Stimulated activated naive CD8-positive, alpha-beta T cell treated with anti-CD3 and anti-CD28 coated beads, Interleukin-15, Interleukin-2, amounts not matched to agents 100 U/mL and 50 U/mL, for 24 hours (primary cell): ENCODE measurements at places on chromosomes 12 and 14.

GRCh38 chr12:52360663-52361271 lies 6.5 kb downstream of the KRT85 start:
- DNase-seq, result no peak

DNA sequence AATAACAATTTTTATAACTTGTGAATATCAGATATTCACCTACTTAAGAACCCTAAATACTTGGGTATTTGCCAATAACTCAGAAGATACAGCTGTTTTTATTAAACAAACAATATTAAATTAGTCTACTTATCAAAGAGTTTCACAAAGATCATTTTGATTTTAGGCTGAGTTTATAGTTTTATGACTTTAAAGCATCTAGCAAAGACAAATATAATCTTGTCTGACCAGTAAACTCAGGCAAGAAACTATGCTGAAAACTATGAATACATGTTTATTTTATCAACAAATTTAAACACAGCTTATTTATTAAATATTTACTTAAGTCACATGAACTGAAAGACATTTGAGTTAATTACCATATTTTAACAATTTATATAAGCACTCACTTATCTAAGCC lies 18.5 kb upstream of the SERPINA1 start:
- DNase-seq, result no peak

GRCh38 chr12:71236133-71236660 lies 78.4 kb upstream of the TSPAN8 start:
- no peak for DNase-seq

- DNase-seq, result no peak
These were observed 173.3 kb upstream of the RASSF8 start for GRCh38 chr12:25785134-25785533.

DNA sequence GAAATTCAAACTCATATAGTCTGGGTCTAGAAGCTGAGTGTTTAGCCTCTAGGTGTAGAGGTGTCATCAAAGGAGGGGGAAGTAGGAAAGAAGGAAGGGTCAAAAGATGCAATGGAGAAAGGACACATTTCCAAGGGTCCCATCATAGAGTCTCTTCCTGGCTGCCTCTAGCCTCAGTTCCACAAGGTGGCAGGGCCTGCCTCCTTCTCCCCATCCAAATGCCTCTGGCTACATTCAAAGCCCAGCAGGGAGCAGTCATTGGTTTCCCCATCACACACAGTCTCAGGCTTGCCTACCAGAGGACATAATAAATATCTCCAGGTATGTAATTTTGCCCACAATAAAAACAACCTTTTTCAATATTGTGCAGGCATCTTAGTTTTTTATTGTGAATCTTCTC lies 2.1 kb upstream of the CCT2 start:
- no peak for DNase-seq

GRCh38 chr12:114783089-114783618 lies 99.2 kb upstream of the TBX3 start:
- DNase-seq, result no peak

- DNase-seq, result no peak
These were observed 163.1 kb upstream of the TMPO start for GRCh38 chr12:98352218-98352811.

- DNase-seq, result no peak
These were observed 207.3 kb downstream of the PCNX1 start for GRCh38 chr14:71114565-71114964.

GRCh38 chr12:51389302-51389999 lies 1.8 kb downstream of the GALNT6 start:
- peak; percentile 40 for DNase-seq

GRCh38 chr14:94379291-94380224 lies 8.8 kb downstream of the SERPINA1 start:
- DNase-seq, result no peak

DNA sequence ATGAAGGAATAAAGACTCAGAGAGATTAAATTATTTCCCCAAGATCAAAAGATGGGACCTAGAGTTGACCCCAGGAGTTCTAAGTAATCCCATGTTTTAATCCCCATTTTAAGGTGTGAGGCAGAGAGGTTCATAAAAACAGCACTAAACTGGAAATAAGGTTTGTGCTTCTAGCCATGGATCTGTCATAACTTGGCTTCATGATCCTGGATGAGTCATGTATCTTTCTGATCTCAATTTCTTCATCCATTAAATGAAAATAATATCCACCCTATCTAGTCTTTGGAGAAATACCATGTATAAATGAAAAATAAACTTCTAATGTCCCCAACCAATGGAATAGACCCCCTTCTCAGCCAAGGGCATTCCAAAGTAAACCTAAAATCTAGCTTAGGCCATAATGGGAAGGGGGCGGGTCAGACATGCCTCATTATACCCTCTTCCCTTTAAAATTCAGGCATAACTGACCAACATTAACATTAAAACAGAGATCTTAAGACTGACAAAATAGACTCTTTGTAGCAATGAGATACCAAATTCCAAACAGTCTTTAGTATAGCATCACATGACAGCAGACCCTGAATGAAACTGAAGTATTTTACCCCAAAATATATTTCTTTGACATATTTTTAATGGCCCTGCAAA lies 47.8 kb downstream of the SLC41A2 start:
- no peak for DNase-seq

- DNase-seq, result no peak
These were observed 7.3 kb downstream of the GPR84 start for GRCh38 chr12:54356951-54357356.

GRCh38 chr12:128513331-128513730 lies 246.4 kb downstream of the TMEM132C start:
- no peak for DNase-seq

GRCh38 chr14:29754134-29754533 lies 173.5 kb downstream of the PRKD1 start:
- no peak for DNase-seq

DNA sequence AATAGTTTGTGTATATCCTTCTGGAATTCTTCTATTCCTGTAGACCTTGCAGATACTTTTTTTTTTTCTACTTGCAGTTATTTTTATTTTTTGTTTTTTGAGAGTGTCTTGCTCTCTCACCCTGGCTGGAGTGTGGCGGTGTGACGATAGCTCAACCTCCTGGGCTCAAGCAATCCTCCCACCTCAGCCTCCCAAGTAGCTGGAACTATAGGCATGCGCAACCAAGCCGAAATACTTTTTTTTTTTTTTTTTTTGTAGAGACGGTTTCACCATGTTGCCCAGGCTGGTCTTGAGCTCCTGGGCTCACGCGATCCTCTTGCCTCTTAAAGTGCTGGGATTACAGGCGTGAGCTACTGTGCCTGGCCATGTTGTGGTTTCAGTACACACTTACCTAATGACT lies 10.0 kb downstream of the TULP3 start:
- no peak for DNase-seq

DNA sequence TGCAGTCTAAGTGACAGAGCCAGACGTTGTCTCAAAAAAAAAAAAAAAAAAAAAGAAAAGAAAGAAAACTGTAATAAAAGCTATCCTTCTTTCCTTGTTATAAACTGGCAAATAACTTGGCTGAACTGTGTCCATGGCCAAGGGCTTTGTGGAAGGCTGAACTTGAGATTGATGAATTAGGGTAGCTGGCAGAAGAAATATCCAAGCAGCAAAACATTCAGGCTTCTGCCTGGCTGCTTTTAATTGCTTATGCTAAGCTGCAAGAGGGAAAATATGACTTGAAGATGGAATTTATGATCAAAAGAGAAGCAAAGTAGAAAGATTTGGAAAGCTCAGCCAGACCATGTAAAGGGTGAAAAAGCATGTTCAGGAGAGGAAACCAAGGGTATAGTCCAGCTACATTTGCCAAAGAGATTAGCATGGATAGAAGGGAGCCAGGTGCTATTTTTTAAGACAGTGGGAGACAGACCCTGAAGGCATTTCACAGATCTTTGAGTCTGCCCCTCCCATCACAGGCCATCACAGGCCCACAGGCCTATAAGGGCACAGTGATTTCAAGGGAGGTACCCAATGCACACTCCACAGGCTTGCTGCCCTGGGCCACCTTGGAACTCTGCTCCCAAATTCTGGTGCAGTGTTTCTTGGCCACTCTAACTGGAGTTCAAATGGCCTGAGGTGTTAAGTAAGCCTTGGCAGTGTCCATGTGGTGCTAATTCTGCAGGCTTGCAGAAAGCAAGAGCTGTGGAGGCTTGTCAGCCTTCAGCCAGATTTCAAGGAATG lies 226.0 kb downstream of the AEBP2 start:
- no peak for DNase-seq

DNA sequence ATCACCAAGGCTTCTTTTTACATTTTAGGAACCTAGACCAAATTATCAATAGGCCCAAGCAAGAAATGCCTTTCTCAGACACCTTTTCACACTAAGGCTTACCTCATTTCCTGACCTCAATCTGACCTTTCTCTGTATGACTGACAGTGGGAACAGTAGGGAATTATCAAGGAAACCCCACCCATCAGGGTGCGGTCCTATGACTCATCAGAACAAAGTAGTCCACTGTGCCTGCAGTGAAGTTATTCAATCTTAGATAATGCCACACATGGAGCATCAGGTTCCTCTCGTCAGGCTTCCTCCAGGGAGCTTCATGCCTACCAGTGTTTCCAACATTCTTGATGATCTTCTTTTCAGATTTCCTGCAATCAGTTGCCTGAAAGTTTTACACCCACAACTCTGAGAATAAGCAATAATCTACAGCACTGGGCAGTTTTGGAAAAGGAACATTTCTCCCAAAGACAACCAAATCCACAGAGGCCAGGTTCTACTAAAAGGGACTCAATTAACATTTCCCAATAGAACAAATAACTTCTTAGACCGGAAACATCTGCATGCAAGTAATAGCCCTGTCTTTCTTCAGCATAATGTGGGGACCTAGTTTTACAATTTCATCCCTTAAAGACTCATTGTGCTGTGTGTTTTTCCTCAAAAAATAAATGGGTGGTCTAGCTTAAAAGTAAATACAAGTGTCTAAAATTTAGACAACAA lies 35.9 kb upstream of the TMTC2 start:
- DNase-seq, result no peak

- DNase-seq, result no peak
These were observed 131.8 kb downstream of the KITLG start for GRCh38 chr12:88448337-88448915.

- DNase-seq, result no peak
These were observed 10.4 kb downstream of the MSI1 start for GRCh38 chr12:120358412-120359100.

DNA sequence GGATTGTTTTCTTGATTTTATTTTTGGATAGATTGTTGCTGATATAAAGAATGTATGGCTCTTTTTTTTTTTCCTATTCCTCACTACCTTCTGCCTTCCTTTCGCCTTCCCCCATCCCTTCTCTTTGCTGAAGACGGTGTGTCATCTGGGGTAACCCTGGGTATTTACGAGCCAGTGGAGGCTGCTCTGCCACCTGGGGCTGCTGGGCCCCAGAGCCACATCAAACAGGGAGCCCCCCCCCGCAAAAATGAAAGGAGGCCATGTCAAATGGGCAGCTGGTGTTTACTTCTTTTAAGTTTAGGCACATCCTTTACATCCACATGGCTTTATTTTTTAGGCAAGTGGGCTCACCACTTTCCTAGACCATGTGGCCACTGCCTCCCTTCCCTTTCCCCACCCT lies 25.4 kb downstream of the CHST11 start:
- no peak for DNase-seq

- DNase-seq, result no peak
These were observed 86.9 kb downstream of the EPS8 start for GRCh38 chr12:15702276-15702675.

- DNase-seq, result no peak
These were observed 71.7 kb upstream of the KICS2 start for GRCh38 chr12:64293654-64294364.

DNA sequence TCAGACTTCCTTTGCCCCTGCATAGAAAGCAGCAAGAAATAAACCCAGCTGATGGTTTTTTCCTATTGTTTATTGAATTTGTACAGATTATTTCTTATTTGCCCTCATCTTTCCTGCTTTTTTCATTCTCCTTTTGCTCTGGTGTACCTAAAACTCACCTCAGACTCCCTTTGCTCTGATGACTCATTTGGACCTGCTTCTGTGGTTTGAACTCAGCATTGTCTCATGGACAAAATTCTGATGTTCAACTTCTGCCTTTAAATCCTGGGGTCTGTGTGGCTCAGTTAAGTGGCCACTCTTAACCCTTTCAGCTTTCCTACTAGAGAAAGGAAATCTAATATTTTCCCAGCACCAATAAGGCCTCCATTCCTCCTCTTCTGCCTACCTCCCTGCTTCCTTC lies 3.5 kb upstream of the SENP1 start:
- no peak for DNase-seq

DNA sequence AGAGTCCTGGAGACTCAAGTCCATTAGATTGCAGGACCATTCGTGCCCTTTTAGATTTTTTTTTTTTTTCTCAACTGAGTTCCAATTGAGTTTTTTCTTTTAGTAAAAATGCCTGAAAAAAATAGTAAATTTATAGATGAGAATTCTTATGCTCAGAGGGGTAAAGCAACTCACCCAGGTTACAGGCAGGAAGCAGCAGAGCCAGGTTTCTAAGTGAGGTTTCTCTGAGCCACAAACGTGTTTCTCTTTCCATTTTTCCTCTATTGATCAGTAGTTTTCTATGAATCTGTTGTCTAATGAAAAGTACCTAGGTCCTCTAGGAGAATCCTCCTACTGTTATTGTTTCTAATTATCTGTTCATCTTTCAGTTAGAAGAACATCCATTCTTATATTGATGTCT lies 66.4 kb upstream of the C12orf71 start:
- DNase-seq, result no peak

DNA sequence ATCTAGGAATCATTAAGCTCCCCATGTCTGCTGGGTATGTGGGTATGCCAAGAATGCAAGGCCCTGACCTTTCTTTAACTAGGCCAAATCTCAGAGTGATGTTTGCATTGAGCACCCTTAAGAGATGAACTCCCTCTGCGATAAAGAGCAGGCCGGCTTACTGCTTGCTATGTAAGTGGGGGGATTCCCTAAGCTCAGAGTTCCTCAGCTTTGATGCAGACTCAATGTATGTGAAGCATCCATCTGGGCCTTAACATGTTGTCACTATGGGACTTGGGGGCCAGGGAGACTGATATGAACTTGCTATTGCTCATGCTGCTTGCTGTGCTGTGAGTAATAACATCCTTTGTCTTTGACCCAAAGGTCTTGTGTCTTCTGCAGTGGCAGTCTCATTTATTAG lies 149.7 kb downstream of the C12orf75 start:
- no peak for DNase-seq

DNA sequence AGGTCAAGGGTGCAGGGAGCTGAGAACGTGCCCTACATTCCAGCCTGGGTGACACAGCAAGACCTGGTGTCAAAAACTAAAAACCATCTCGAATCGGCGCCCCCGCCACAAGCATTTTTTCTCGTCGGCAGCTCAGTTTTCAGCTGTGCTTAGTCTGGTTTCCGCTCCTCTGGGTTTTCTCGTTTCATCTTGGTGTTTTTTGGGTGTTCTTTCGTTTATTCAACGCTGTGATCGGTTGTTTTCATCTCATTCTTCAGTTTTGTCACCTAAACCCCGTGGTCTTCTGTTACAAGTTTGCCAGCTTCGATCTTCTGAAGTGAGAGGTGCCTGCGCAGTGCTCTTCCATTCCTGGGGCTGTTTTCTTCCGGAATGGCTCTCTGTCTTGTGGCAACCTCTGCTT lies 41.4 kb downstream of the NOC4L start:
- DNase-seq, result no peak

DNA sequence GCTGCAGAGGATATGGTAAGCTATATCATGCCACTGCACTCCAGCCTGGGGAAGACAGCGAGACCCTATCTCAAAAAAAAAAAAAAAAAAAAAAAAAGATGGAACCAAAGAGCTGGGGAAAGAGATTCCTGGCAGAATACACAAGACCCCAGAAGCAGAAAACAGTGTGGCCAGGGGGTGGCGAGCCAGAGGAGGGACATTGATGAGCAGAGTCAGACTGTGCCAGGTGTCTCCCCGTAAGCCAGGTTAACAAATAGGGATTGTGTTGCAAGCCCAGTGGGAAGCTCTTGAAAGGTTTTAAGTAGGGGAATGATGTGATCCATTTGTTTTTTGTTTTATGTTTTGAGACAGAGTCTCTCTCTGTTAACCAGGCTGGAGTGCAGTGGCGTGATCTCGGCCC lies 56.1 kb downstream of the FIGNL2 start:
- DNase-seq, result no peak
